GM03348 (cell line): ENCODE measurements at places on chromosomes 6 and 20.

- no peak for DNase-seq
These were observed 360.1 kb downstream of the SAMD5 start for GRCh38 chr6:147868427-147869190.

GRCh38 chr6:133542056-133542821 is 301.1 kb downstream of the EYA4 start:
- no peak for DNase-seq

DNA sequence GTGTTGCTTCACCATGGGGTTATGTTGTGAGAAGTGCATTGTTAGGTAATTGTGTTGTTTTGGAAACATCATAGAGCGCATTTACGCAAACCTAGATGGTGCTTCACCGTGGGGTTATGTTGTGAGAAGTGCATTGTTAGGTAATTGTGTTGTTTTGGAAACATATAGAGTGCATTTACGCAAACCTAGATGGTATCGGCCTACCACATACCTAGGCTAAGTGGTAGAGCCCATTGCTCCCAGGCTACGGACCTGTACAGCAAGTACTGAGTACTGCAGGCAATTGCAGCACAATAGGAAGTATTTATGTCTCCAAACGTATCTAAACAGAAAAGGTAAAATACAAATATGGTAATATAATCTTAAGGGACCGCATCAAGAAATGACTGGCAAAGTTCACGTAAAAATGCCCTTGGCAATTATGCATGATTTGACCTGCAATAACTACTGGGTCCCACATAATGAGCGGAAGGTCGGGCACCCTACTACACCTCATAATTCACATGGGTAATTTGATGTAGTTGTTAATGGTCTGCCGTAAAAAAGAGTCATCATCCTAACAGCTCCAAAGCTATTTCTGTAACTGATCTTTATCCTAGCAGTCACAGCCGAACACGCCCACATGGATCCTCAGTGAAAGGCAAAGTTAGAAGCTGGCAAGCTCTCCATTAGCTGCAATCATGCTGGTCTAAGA is 76.0 kb downstream of the RSPH3 start:
- peak; percentile 62 for DNase-seq

DNA sequence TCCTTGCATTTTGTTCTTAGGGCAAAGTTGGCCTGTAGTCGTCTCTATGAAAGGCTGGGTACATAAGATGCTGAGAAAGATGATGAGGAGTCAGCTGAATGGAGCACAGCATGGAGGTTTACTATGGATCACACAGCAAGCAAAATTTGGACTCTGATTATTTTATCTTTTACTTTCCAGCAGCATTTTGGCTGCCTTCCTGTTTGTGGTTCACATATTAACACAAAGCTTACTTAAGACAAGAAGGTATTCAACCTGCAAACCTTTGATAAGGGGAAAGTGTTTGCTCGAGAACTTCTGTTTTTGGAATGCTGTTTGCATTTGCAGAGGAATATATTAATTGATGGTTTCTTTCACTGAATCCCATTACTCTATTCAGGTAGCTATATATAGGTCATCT is 103.1 kb upstream of the ENPP5 start:
- no peak for DNase-seq

- DNase-seq, result no peak
These were observed 24.5 kb upstream of the FAM135A start for GRCh38 chr6:70388814-70389213.
